Liver (tissue), 10 donors: ENCODE measurements at places on chromosomes 1 and 21. TPM values are rescaled to one million over a fixed set of nuclear protein-coding genes. Genes with fewer than 3 reads are reported as not detected.

The IL10 gene
- 0.23 TPM for total RNA-seq

The RHCE gene
- total RNA-seq = 89.9 TPM

The CMPK1 gene
- total RNA-seq = 66.8 TPM

The TTC39A gene
- total RNA-seq = 1.6 TPM

The LCE2C gene
- total RNA-seq = not detected

The FAAH gene
- 41.5 TPM for total RNA-seq

The MRPL39 gene
- 19.2 TPM for total RNA-seq

GRCh38 chr1:226808501-226808900, 61.9 kb upstream of the PSEN2 start:
- no peaks in the 10 kb centered on the region for H3K4me1 ChIP-seq
- no peak for DNase-seq
- no peaks in the 10 kb centered on the region for H3K27me3 ChIP-seq

DNA sequence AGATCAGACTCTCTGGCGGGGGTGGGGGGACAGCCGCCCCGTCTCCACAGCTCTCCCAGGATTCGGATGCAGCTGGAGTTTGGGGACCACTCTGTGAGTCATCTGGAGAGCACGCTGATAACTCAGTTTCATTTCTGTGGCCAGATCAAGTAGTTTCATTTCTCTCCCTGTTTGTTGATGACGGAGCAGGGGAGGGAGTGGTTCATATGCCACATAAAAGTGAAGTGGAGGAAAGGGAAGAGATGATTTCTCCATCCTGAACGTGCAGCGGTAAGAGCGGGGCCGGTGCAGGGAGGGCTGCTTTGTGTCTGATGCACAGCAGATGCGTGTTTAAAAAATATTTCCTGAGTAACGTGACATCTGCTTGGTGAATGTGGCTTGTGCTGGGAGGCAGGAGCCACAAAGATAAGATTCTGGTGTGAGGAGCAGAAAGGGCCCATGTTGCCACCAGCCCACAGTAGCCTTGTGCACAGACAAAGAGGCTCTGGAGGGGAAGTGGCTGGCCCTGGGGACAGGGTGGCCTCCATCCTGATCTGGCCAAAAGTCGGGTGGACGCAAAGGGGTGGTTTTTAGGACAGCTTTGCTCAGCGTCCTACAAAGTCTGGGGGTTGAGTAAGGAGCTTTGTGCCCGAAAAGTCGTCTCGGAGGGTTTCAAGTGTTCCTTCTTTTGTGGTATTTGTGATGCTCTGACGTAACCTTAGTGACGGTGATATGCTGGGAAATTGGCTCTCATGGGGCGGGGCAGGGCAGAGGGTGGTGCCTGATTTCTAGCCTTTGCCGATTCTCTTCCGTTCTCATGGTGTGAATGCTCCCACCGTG, at the start of gene MX2:
Gene MX2 (plus strand): TSS at position 242 of the 819 bp plus-strand sequence. CDS start 14,880 bp downstream, outside the sequence.
- peak within 1 kb of the TSS; percentile 69 for H3K27ac ChIP-seq
- H3K4me1 ChIP-seq = no peaks in the 10 kb centered on the region
- H3K27me3 ChIP-seq = no peaks in the 10 kb centered on the region
- no peak for DNase-seq

- DNase-seq = no peak
- no peaks in the 10 kb centered on the region for H3K27me3 ChIP-seq
- H3K4me3 ChIP-seq = no peak overlapping the region
- no peak overlapping the region for H3K27ac ChIP-seq
- no peaks in the 10 kb centered on the region for H3K36me3 ChIP-seq
These were observed 31.6 kb upstream of the NUF2 start for GRCh38 chr1:163290025-163290640.

DNA sequence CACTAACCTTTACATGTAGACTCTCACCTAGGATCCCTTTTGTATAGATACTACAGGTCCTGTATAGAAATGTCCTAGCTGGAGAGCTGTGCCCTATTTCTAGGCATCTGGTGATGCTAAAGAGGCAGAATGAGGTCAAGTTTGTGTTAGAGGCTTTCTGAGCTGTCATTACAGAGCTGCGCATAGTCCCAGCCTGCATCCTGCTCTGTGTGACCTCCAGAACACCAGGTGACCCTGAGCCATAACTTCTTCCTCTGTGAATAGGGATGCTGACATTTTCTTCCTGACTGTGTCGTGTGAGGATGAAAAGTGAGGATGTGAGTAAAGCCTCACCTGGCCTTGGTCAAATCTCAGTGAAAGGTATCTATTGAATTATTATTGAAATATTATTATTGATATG, 66.3 kb downstream of the GLUL start:
- DNase-seq = no peak
- H3K27me3 ChIP-seq = no peaks in the 10 kb centered on the region
- H3K27ac ChIP-seq = no peak overlapping the region

GRCh38 chr1:155961937-155962336, 16.4 kb downstream of the ARHGEF2 start:
- no peak overlapping the region for H3K27ac ChIP-seq
- no peaks in the 10 kb centered on the region for H3K27me3 ChIP-seq
- no peaks in the 10 kb centered on the region for H3K4me1 ChIP-seq
- peaks cover 11% of the 10 kb centered on the region for H3K36me3 ChIP-seq

GRCh38 chr1:228112617-228113016, 3.5 kb upstream of the MRPL55 start:
- DNase-seq = no peak
- H3K27me3 ChIP-seq = no peaks in the 10 kb centered on the region
- H3K27ac ChIP-seq = no peak overlapping the region
- peaks cover 20% of the 10 kb centered on the region for H3K4me1 ChIP-seq

DNA sequence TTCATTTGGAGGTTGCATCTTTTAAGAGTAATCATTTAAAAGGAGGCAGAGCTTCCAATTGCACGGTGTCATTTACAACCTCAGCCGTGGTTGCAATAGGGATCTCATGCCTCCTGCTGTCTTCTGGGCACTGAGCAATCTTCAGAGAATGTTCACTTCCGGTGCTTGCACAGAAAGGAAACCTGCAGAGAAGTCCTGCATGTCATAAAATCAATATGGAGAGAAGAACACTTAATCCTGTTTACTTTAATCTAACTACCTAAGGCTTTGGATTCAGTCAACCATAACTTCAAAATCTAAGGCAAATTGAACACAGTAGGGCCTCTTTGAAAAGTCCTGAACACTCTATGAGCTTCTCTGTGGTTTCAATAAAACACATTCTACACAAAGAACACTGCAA, 11.3 kb upstream of the MAP10 start:
- H3K27me3 ChIP-seq = no peaks in the 10 kb centered on the region
- H3K27ac ChIP-seq = no peak overlapping the region
- H3K4me1 ChIP-seq = no peaks in the 10 kb centered on the region
- H3K4me3 ChIP-seq = no peak overlapping the region

- H3K27me3 ChIP-seq = no peaks in the 10 kb centered on the region
- DNase-seq = no peak
- no peak overlapping the region for H3K4me3 ChIP-seq
- H3K27ac ChIP-seq = no peak overlapping the region
- H3K36me3 ChIP-seq = no peaks in the 10 kb centered on the region
These were observed 257.7 kb upstream of the CSF3R start for GRCh38 chr1:36740446-36740845.

- no peak within 1 kb of the TSS for H3K27ac ChIP-seq
- H3K36me3 ChIP-seq = no peaks in the 10 kb centered on the region
- H3K27me3 ChIP-seq = no peaks in the 10 kb centered on the region
These were observed at the start of gene PLD5 for GRCh38 chr1:242524571-242525359. Gene PLD5 (minus strand): TSS chr1:242524697.

- H3K27ac ChIP-seq = no peak overlapping the region
- no peaks in the 10 kb centered on the region for H3K27me3 ChIP-seq
- no peak overlapping the region for H3K4me3 ChIP-seq
- no peaks in the 10 kb centered on the region for H3K4me1 ChIP-seq
- no peaks in the 10 kb centered on the region for H3K36me3 ChIP-seq
These were observed 564.2 kb upstream of the ZRANB2 start for GRCh38 chr1:71645015-71645414.

GRCh38 chr1:228343191-228343661, 63.4 kb downstream of the TRIM11 start:
- no peak overlapping the region for H3K27ac ChIP-seq
- no peaks in the 10 kb centered on the region for H3K4me1 ChIP-seq
- no peaks in the 10 kb centered on the region for H3K27me3 ChIP-seq
- H3K36me3 ChIP-seq = no peaks in the 10 kb centered on the region
- DNase-seq = no peak

DNA sequence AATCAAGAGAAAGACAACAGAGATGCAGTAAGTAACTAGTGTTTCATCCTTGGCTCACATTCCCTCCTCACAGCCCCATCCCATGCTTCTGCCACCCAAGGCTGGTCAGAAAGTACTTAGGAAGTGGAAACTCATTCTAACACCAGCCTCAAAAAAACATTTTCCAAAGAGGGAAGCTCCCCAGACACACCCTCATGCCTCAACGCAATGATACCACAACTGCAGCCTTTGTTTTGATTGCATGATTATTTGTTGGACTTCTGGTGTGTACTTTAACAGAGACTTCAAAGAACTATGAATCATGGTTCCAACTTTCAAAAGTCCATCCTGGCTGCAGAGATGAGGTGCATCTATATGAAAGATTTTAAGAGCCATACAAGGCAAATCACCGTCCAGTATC, 45.2 kb upstream of the KCNA3 start:
- no peaks in the 10 kb centered on the region for H3K36me3 ChIP-seq
- no peak overlapping the region for H3K4me3 ChIP-seq
- no peaks in the 10 kb centered on the region for H3K4me1 ChIP-seq
- DNase-seq = no peak
- H3K27me3 ChIP-seq = no peaks in the 10 kb centered on the region
- no peak overlapping the region for H3K27ac ChIP-seq

- no peaks in the 10 kb centered on the region for H3K4me1 ChIP-seq
- H3K27me3 ChIP-seq = no peaks in the 10 kb centered on the region
- no peak overlapping the region for H3K4me3 ChIP-seq
- DNase-seq = no peak
These were observed 167.3 kb downstream of the ZZZ3 start for GRCh38 chr1:77514921-77515776.

- H3K27ac ChIP-seq = peak overlapping the region; percentile 5
- peaks cover 4% of the 10 kb centered on the region for H3K36me3 ChIP-seq
- H3K4me1 ChIP-seq = peaks cover 39% of the 10 kb centered on the region
- DNase-seq = no peak
- no peak overlapping the region for H3K4me3 ChIP-seq
These were observed 9.7 kb downstream of the ARHGEF2 start for GRCh38 chr1:155968670-155969069.

DNA sequence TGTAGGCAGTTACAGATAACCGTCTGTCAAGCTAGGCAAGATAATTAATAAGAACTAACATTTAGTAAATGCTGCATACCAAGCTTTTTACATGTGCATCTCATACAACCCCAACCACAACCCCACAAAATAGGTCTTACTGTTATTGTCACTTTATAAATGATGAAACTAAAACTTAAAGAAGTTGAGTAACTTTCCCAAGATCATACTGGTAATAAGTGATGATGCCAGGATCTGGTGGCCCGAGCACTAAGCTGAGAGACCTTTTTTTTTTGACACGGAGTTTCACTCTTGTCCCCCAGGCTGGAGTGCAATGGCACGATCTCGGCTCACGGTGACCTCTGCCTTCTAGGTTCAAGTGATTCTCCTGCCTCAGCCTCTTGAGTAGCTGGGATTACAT, 1.8 kb downstream of the NCSTN start:
- H3K4me3 ChIP-seq = no peak overlapping the region
- peaks cover 22% of the 10 kb centered on the region for H3K4me1 ChIP-seq
- no peak for DNase-seq
- no peak overlapping the region for H3K27ac ChIP-seq
- no peaks in the 10 kb centered on the region for H3K27me3 ChIP-seq

DNA sequence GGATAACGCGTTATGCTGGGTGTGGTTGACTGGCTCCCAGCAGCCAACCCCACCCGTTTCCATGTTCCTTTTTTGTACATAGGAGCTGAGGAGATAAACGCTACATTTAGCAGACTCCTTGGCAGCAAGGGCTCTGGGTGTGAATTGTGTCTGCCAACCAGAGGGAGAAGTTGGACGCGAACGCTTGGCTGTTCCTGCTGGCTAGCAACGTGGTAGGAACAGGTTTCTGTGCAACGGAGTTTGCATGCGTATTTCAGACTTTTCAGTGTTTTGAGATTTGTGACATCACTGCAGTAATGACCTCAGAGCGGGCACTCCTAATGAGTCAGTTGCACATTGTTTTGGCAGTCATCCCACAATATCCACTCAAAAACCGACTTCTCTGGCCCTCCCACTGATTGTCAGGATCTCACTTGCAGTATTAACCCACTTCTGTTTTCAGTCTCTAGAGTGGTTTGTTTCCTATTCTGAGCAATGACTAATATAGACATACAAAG, 98.7 kb upstream of the RGS1 start:
- H3K27ac ChIP-seq = no peak overlapping the region
- no peaks in the 10 kb centered on the region for H3K27me3 ChIP-seq
- no peaks in the 10 kb centered on the region for H3K4me1 ChIP-seq
- no peak for DNase-seq
- H3K4me3 ChIP-seq = no peak overlapping the region

DNA sequence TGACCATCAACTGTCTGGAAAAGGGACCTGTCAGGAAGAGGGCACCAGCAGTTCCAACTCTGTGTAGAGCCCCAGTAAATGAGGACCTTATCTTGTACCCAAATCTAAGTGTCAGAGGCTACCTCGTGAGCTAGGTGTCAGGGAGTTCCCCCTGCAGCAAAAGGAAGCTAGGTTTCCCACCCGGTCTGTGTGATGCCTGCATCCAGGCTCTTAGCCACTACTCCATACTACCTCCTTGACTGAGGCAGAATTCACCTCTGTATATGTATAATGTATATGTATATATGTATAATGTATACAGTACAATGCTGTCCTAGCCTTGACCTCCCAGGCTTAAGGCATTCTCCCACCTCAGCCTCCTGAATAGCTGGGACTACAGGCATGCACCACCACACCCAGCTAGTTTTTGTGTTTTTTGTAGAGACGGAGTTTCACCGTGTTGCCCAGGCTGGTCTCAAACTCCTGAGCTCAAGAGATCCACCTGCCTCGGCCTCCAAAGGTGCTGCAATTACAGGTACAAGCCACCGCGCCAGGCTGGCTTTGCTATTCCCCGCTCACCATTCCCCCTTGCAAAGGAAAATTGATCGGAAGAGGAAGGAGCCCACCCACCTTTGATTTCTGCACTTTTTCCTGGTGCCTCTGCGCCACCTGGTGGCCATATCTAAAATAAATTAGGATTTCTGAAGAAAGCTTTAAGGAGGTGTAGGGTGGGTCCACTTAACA, 15.7 kb upstream of the LUZP1 start:
- no peak overlapping the region for H3K27ac ChIP-seq
- no peaks in the 10 kb centered on the region for H3K4me1 ChIP-seq
- peak; percentile 40 for DNase-seq
- H3K4me3 ChIP-seq = no peak overlapping the region

DNA sequence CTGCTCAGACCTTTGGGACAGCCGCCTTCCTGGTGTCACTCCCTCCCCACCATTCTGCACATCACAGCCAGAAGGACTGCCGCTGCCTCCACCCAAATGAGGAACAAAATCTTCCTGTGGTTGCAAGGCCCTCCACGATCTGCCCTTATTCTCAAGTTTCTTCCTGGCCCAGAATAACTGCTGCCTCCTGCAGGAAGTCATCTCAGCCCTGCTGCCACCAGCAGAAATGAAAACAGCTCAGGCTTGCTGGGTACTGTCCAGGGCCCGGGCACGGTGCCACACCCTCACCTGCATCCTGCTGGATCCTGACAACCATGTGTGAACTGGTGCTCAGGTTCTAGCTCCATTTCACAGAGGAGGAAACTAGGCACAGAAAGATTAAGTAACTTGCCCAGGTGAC, 2.8 kb downstream of the CLDN19 start:
- no peak overlapping the region for H3K27ac ChIP-seq
- no peaks in the 10 kb centered on the region for H3K27me3 ChIP-seq
- H3K4me1 ChIP-seq = peaks cover 6% of the 10 kb centered on the region
- DNase-seq = no peak
- no peaks in the 10 kb centered on the region for H3K36me3 ChIP-seq
